ENCODE measurements at places on chromosomes 7 and 10.

DNA sequence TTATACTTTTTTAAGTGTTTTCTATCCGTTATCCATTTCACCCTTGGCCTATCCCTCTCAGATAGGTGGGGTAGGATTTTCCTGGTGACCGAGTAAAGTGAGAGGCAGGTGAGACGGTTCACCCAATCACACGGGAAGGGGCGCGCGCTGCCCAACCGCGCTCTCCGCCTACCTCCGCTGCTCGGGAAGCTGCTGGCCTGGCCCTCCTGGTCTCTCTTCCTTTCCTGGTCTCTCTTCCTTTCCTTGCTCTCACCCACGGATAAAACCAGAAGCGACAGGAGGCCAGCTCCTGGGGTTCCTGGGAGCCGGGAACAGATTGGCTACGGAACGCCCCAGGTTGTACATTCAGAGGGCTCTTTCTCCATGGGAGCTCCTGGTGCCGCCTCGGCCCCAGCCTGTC lies 14.3 kb upstream of the ZNF212 start:
- no peak for DNase-seq

- DNase-seq, result no peak
Measured at GRCh38 chr7:381211-382042, 91.5 kb downstream of the FOXL3 start.

DNA sequence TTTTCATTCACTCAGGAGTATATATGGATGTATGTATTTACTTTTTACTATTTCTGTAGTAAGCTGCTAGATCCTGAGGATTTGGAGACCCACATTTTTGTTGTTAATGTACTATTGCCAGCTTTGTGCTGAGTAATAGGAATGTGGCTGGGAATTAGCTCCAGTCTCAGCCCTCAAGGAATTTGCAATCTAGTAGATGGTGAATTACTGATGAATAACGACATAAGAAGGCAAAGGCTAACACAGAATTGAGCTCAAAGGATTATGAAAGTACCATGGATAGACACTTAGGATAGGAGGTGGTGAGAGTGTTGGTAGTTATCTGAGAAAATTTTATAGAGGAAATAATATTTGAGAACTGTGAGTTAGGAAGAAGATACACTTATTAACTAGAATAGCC lies 19.9 kb downstream of the CASD1 start:
- no peak for DNase-seq

DNA sequence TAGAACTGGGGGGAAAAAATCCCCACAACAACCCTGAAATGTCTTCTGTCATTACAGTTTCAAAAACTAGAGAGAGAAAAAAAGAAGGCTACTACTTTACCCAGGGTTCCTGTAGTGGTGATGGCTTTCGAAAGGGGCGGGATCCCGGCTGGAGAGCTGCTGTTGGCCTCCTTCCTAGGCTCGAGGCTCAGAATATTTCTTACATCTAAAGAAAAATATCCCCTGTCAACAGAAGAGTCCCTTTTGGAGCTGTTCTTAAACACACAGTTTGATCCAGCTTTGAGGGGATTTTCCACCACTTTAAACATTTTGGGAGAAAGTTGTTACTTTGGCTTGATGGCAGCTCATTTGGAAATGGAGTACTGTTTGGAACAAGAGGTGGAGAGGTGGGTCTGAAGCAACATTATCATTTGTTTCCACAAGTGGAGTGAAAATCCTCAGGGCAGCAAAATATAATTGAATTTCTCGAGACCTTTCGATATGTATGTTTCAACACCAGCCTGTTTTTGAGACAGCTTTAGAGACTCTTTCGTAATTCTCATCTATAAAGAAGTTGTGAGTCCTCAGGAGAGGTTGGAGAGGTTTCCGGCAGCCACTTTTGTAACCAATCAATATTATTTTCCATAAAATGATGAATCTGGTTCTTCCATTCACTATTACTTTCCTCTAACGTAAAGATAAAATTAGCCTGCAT lies 5.1 kb downstream of the HOXA13 start:
- DNase-seq, result peak; percentile 65

GRCh38 chr7:149317986-149318672 lies 56.1 kb downstream of the ZNF783 start:
- no peak for DNase-seq

- no peak for DNase-seq
Measured at GRCh38 chr10:79221110-79222051, 125.9 kb upstream of the PPIF start.

DNA sequence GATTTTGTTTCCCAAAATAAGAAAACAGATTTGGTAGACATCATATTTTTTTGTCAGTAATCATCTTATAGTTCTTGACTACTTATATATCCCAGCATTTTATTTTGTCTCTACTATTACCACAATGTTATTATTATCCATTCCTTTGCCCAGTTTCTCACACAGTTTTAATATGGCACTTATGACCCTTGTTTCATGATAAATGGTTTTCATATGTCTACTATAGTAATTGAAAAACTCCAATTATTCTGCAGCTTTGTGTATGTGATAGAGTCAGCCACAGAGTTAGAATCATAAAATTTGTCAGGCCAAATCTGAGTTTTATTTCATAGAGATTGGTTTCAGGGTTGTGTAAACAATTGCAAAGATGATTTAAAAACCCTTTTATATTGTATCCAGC lies 203.9 kb downstream of the MALRD1 start:
- no peak for DNase-seq

DNA sequence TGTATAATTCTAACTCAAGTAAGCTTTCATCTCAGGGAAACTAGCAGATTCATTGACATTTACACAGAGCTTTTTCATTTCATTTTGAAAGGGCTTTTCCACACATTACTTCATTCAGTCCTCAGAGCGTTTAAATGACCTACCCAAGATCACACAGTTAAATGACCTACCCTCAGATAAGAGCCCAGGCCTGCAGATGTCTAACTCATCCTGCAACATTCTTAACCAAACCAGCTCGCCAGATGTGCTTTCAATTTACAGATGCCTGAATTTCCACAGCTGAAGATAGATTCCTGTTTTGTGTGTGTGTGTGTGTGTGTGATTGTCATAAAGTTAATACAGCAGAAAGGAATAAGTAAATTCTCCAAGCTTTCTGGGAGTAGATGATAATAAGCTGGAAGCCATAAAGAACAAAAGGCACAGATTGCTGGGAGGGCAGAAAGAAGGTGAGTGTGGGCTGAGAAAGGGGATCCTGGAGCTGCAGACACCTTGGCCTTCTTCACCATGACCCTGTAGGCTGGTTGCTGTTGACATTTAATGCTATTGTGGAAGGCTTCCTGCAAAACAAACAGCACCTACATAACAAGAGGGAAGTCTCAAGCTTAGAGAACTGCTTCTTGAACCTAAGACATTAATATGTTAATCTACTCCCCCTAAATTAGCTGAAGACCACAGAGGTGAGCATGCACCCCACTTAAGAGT lies 489.7 kb upstream of the CELF2 start:
- no peak for DNase-seq

GRCh38 chr7:30436518-30436917 lies 42.1 kb downstream of the NOD1 start:
- no peak for DNase-seq

DNA sequence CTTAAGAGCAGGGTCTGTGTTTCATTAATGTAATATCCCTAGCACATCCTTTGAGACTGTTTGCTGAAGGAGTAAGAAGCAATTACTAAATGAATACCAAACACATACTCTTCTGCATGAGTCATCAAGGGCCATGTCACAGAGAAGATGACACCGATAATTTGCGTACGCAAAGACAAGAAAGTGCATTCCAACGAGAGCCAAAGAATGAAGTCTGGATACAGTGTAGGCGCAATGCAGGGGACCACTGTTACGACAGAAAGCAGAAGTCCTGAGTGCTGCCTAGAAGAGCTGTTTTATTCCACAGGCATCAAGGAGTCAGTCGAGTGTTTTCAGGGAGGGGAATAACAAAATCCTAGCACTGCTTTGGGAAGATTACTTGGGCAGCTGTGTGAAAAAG lies 62.7 kb downstream of the VPS41 start:
- no peak for DNase-seq

- DNase-seq, result no peak
Measured at GRCh38 chr10:23530079-23530478, 91.2 kb downstream of the OTUD1 start.

DNA sequence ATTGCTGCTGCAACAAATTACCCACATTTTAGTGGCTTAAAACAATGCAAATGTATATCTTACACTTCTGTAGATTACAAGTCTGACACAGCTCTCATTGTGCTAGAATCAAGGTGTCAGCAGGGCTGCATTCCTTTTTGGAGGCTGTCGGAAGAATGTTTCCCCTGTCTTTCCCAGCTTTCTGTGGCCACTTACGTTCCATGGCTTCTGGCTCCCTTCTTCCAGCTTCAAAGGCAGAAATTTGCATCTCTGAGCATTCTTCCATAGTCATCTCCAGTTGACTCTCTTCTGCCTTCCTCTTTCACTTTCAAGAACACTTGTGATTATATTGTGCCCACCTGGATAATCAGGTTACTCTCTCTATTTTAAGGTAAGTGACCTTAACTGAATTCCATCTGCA lies 125.3 kb downstream of the GPR158 start:
- DNase-seq, result no peak

DNA sequence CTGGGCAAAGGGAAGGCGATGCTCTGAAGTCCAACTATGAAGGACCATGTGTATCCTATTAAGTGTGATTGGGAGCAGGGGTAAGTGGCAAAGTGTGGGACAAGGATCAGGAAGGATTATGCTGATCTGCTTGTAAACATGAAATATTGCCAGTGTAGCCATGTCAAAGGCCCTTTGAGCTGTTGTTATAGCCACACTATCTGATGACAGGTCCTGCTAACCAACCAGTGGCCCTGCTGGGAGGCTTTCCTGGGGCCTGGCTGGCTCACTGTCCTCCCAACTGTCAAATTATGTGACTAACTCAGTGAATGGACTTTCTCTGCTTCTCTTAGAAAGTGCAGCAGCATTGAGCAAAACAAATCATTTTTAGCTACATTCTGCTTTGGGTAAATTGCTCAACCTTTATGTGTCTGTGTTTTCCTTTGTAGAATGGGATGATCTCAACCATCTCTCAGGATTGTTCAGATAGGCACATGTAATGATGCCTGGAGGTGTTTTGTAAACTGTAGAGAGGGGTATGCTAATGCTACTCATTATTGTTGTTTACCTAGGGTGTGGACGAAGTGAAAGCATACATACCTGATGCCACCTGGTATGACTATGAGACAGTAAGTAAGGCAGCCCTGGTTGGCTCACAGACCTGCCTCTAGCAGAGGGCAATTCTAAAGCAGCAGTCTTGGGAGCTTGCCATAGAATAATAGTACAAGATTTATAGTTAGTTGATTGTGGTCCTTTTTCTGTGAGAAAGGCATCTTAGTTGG lies 47.4 kb downstream of the MGAM2 start:
- DNase-seq, result no peak

DNA sequence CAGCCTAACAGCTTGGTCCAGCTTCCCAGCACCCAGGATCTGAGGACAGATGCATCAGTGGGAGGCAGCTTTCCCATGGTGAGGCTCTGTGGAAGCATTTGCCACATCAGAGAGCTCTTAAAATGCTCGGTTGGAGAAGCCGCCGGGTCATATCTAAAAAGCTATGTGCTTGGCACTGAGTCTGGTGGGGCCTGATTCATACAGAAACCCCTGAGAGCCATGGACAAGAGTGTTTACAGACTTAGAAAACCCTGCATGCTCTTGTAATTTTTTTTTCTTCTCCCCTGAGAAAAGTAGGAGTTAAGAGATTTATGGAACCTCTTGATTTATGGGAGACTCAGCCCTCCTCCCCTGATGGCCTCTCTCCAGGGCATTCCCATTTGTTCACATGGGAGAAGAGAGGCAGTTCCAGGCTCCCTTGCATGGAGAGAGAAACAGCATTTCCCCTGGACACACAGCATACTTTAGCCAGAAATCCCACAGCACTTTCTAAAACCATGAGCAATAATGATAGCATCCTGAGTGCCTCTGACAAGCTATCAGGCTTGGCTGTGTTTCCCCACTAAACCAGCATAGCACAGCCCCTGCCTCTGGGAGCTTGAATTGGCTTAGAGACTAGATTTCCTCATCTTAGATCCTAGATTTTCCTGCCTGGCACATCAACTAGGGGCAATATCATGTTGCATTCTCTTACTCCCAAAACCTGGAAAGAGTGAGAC lies 322.1 kb upstream of the AUTS2 start:
- DNase-seq, result no peak

- no peak for DNase-seq
Measured at GRCh38 chr10:42801135-42801534, 18.5 kb downstream of the BMS1 start.

DNA sequence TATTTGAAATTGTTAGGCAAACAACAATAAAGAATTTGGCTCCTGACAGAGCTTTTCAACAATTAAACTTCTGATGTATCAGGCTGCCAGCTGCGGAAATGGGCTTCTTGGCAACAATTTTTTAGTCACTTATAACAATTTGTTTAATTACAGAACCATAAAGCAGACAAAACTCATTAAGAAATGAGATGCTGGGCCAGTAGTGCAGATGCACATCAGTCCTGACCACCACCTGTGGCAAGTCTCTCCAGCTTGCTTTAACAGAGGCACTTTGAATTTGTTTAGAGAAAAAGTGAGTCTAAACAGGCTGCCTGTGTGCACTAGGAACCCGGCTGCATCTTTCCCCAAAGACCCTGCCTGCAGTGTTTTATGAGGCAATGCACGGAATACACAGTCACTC lies 1124.4 kb downstream of the NXPH1 start:
- no peak for DNase-seq

- DNase-seq, result no peak
Measured at GRCh38 chr10:92942226-92942625, 93.9 kb downstream of the EXOC6 start.

GRCh38 chr7:140624392-140625191 lies 16.0 kb downstream of the DENND2A start:
- DNase-seq, result no peak

DNA sequence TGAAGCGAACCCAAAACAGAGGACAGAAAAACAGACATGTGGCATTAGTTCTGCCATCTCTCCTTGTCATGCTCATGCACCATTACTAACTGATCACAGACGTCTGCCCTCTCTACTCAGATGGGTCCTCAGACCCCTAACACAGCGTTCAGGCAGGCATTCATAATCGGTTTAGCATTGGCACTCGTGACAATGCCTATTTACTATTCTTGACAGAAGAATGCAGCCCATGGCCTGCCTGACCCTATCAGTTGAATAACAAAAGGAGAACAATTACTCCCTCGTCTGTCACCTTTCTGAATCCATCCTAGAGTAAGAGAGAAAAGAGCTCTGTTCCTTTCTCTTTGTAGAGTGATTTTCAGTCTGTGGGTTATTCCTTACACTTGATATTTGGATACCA lies 194.6 kb upstream of the PHYHIPL start:
- DNase-seq, result no peak

DNA sequence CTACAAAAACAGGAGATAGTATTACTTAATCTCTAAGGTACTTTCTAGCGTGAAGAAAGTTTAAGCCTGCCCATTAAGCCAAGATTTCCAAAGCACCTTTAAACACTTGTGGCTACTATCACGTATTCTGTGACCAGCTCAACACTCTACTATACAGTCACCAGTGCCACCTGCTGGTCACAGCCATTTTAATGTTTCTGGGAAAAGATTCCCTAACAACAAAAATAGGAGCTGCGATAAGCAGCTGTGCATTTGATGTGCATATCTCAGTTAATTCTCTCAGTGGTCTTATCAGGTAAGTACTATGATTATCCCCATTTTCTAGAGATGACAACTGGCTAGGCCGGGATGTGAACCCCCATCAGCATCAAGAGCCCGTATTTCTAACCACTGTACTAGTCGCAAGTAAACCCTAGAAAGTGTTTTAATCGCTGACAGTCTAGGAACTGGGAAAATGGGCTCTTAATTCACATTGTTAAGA lies 860 bp downstream of the SEC31B start:
- peak; percentile 64 for DNase-seq

GRCh38 chr7:45451342-45452035 lies 122.7 kb upstream of the ADCY1 start:
- DNase-seq, result no peak

Data from NB4 (cell line).